Ascending aorta (tissue), 2 donors: ENCODE measurements at places on chromosomes 11 and 22.

DNA sequence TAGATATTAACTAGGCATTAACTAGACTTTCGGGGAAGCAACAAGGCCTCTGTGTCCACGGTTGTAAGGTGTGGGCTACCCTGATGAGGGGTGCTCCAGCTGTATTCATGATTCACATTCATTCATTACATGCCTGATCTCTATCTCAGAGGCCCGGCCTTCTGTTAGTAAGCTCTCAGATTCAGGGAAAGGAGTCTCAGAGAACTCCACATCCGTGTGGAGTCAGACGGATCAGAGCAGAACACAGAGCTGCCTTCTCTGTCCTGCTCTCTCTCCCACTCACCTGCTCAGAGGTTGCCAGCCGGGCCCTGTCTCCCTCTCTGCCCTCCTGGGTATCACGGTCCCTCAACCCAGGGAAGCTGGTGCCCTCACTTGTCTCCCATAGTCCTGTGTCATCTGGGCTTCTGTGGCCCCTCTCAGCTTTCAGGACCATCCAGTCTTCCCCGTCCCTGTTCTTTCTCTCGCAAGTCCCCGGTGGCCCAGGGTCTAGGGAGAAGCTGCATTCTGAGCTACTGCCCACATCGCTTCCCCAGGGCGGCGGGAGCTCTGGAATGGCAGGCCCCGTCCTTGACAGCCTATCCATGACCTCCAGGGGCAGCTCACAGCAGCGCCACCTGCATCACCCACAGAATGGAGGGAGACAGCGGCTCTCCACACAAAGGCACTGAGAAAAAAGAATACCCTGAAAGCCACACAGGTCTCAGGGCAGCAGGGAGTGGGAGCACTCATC lies 4.3 kb downstream of the TP53AIP1 start:
- H3K27ac ChIP-seq: no peak overlapping the region
- no peak overlapping the region for H3K4me3 ChIP-seq
- H3K27me3 ChIP-seq: no peaks in the 10 kb centered on the region
- no peaks in the 10 kb centered on the region for H3K36me3 ChIP-seq
- no peak for DNase-seq

- no peaks in the 10 kb centered on the region for H3K27me3 ChIP-seq
- DNase-seq: no peak
- H3K36me3 ChIP-seq: no peaks in the 10 kb centered on the region
- no peak overlapping the region for H3K27ac ChIP-seq
Measured at GRCh38 chr22:27146866-27147633, 489.7 kb downstream of the MIAT start.

DNA sequence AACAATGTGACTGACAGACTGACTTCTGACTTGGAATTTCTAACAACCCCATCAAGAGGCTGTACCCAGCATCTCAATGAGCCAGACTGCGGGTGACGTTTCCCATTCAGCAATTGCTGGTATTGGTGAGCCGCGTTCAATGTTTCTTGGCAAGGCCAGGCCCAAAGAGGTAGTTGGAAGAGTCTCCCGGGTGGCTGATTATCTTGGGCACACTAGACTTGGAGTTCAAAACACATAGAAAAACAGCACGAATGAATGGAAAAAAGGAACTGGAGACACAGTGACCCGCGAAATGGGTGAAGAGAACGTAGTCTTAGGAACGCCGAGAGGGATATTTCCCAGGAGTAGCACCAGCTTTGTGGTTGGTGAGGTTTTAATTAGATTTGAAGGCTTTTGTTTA lies 115.7 kb downstream of the RPS6KA4 start:
- H3K4me1 ChIP-seq: no peaks in the 10 kb centered on the region
- no peak overlapping the region for H3K4me3 ChIP-seq
- DNase-seq: no peak
- H3K27me3 ChIP-seq: no peaks in the 10 kb centered on the region

DNA sequence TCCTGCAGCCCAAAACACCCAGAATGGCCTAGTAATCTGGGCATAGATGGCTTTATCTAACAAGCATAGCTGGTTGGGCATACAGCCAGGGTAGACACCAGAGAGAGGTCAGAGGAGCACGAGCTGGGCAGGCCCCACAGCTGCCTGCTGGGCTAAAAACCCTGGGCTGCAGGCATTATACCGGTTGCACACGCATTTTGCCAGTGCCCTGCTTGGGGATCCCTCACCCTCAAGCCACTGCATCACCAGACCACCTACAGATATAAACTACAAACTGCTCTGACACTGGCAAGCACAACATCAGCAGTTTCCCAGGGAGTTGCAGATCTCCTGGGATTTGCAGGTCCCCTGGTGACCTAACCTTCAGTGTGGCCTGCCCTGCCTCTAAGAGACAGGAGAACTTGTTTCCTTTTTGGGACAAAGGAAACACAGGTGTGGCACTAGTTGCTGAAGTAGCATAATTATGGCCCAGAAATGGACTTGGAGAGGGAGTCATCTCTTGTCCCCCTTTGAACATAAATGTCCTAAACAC lies 79.1 kb upstream of the SC5D start:
- no peak overlapping the region for H3K27ac ChIP-seq
- no peak for DNase-seq
- no peak overlapping the region for H3K4me3 ChIP-seq
- H3K36me3 ChIP-seq: no peaks in the 10 kb centered on the region
- H3K27me3 ChIP-seq: no peaks in the 10 kb centered on the region

GRCh38 chr11:83191986-83192385 lies 1.5 kb upstream of the ANKRD42 start:
- H3K36me3 ChIP-seq: peaks cover 37% of the 10 kb centered on the region
- peak overlapping the region; percentile 92 for H3K27ac ChIP-seq
- peaks cover 23% of the 10 kb centered on the region for H3K4me1 ChIP-seq
- no peak for DNase-seq
- H3K27me3 ChIP-seq: no peaks in the 10 kb centered on the region

DNA sequence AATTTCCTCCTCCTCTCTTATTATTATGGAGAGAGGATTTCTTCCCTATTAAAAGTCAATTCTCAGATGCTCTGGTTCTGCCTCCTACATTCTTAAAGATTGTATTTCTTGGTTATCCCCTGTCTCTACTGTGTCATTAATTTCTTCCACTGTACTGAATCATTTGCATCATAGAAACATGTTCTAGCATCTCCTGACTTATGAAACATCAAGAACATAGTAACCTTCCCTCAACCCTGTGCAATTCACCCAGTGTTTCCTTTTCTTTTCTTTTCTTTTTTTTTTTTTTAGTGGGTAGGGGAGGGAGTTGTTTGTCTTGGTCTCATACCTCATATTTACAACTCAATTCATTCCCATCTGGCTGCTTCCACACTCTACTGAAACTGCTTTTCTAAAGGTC lies 288.0 kb upstream of the PLET1 start:
- no peak overlapping the region for H3K27ac ChIP-seq
- H3K4me3 ChIP-seq: no peak overlapping the region
- H3K36me3 ChIP-seq: no peaks in the 10 kb centered on the region
- DNase-seq: no peak
- no peaks in the 10 kb centered on the region for H3K27me3 ChIP-seq
